Endothelial cell of coronary artery (primary cell): ENCODE measurements at places on chromosomes 5 and 9. TPM values are rescaled to one million over a fixed set of nuclear protein-coding genes. Genes with fewer than 3 reads are reported as not detected.

ATOX1 gene
- total RNA-seq, result 76.2 and 76.9 TPM in 2 replicates

PCDHGC3 gene
- 9.2 and 10.3 TPM in 2 replicates for total RNA-seq

SHROOM1 gene
- total RNA-seq, result 4.2 and 4.3 TPM in 2 replicates

TMC1 gene
- total RNA-seq, result 2.1 and 5.8 TPM in 2 replicates

IL13 gene
- total RNA-seq, result not detected in 2 replicates

ADGRD2 gene
- not detected in 2 replicates for total RNA-seq

PDE6A gene
- under 0.01 TPM in 1 of 2 replicates, not detected in the other for total RNA-seq

OLFML2A gene
- under 0.01 and 0.28 TPM in 2 replicates for total RNA-seq

MCC gene
- total RNA-seq, result 52.1 and 74.6 TPM in 2 replicates

KCTD16 gene
- 0.27 and 1.3 TPM in 2 replicates for total RNA-seq

PCDHGA11 gene
- 7.2 and 10.1 TPM in 2 replicates for total RNA-seq

DCAF12 gene
- 12.0 and 13.9 TPM in 2 replicates for total RNA-seq

TMED7 gene
- 82.1 and 95.5 TPM in 2 replicates for total RNA-seq

ZNF367 gene
- 3.6 and 5.8 TPM in 2 replicates for total RNA-seq

STOML2 gene
- 175 and 219 TPM in 2 replicates for total RNA-seq

SLC46A2 gene
- not detected in 2 replicates for total RNA-seq

ADAMTSL1 gene
- total RNA-seq, result 21.6 and 25.0 TPM in 2 replicates

SV2C gene
- total RNA-seq, result not detected in 2 replicates

PNPLA7 gene
- 0.36 and 0.47 TPM in 2 replicates for total RNA-seq

MED7 gene
- 6.1 and 6.7 TPM in 2 replicates for total RNA-seq

TEX48 gene
- total RNA-seq, result not detected in 2 replicates

FAT2 gene
- under 0.01 TPM in 1 of 2 replicates, not detected in the other for total RNA-seq

CTSV gene
- total RNA-seq, result 0.54 and 0.85 TPM in 2 replicates

ASPN gene
- 1.8 TPM in 1 of 2 replicates, not detected in the other for total RNA-seq

FYB1 gene
- not detected in 2 replicates for total RNA-seq

CSF2 gene
- total RNA-seq, result 0.28 and 0.36 TPM in 2 replicates

LAMC3 gene
- under 0.01 TPM in 1 of 2 replicates, not detected in the other for total RNA-seq

OR1J1 gene
- total RNA-seq, result not detected in 2 replicates

FABP6 gene
- total RNA-seq, result not detected in 2 replicates

AHRR gene
- 6.1 and 9.4 TPM in 2 replicates for total RNA-seq

PCDHB15 gene
- total RNA-seq, result 0.90 and 1.7 TPM in 2 replicates

MTRR gene
- total RNA-seq, result 18.7 and 25.4 TPM in 2 replicates

C9 gene
- total RNA-seq, result 0.27 TPM in 1 of 2 replicates, not detected in the other

SPINK4 gene
- not detected in 2 replicates for total RNA-seq

ARHGEF37 gene
- total RNA-seq, result 9.4 and 11.2 TPM in 2 replicates

F2RL2 gene
- 1.1 and 1.6 TPM in 2 replicates for total RNA-seq

PTGES gene
- total RNA-seq, result 0.09 and 0.28 TPM in 2 replicates

FCN1 gene
- not detected in 2 replicates for total RNA-seq

PCDHB3 gene
- 0.36 and 0.38 TPM in 2 replicates for total RNA-seq

EDIL3 gene
- total RNA-seq, result 10.0 and 11.4 TPM in 2 replicates

AP3B1 gene
- 48.6 and 51.3 TPM in 2 replicates for total RNA-seq

EIF4EBP3 gene
- 0.54 and 0.75 TPM in 2 replicates for total RNA-seq

APBA1 gene
- 3.7 and 4.2 TPM in 2 replicates for total RNA-seq

GRXCR2 gene
- not detected in 2 replicates for total RNA-seq

TMEM215 gene
- not detected in 2 replicates for total RNA-seq

BARHL1 gene
- not detected in 2 replicates for total RNA-seq

CTNNAL1 gene
- total RNA-seq, result 103 and 110 TPM in 2 replicates

TMEM174 gene
- total RNA-seq, result not detected in 2 replicates

TAL2 gene
- 0.18 TPM in 1 of 2 replicates, not detected in the other for total RNA-seq

HABP4 gene
- 6.1 and 8.7 TPM in 2 replicates for total RNA-seq

NPDC1 gene
- 29.4 and 39.3 TPM in 2 replicates for total RNA-seq

CMBL gene
- 5.7 and 6.7 TPM in 2 replicates for total RNA-seq

NNT gene
- 52.5 and 69.9 TPM in 2 replicates for total RNA-seq

PCDHB9 gene
- total RNA-seq, result 0.27 and 0.28 TPM in 2 replicates

GPX3 gene
- total RNA-seq, result 3.8 and 5.1 TPM in 2 replicates

NKD2 gene
- not detected in 2 replicates for total RNA-seq
